Stimulated activated CD8-positive, alpha-beta memory T cell treated with anti-CD3 and anti-CD28 coated beads, Interleukin-7, amount 100 ng/mL, for 1 hour (primary cell): ENCODE measurements at places on chromosomes 1 and 21.

- no peak for DNase-seq
Measured at GRCh38 chr1:156291226-156292061, 4.0 kb downstream of the GLMP start.

DNA sequence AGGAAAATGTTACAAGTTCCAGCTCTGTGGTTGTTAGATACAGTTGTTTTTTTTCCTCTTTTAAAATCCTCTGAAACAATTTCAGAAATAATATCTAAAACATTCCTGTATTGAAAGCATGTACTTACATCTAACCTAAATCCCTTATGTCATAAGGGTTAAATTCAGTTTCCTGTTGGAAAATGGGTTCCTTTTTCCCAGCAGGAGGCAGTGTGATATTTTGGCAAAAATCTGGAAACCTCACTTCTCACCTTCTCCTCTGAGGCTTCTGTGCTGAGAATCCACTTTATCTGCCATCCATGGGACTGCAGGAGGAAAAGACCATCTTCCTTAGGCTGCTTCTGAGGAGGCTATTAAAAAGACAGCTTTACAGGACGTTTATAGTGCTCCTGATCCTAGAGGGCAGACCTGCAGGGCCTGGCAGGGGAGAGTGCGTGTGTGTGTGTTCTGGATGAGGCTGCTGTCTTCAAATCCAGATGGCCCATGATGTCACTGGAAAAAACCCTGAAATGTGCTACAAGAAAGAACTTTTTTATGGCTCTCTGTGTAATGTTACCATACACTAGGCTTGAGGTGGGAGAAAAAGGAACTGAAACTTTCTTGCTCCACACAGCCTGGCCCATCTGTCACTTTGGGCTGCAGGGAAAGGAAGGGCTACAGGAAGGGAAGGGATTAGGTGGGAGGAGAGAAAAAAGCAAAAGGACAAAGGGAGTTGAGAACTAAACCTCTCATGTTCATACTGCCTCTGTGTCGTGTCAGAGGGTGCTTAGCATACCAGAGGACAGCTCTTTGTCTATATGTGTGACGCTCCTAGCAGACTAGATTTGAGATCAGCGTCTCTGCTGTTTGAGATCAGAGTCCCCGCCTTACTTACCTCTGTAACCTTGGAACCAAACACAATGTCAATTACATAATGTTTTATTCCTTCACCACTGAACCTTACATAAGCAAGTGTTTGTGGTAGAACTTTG lies 379.2 kb upstream of the SPAG17 start:
- DNase-seq: no peak

- DNase-seq: no peak
Measured at GRCh38 chr1:166908942-166909341, 32.9 kb upstream of the TADA1 start.

DNA sequence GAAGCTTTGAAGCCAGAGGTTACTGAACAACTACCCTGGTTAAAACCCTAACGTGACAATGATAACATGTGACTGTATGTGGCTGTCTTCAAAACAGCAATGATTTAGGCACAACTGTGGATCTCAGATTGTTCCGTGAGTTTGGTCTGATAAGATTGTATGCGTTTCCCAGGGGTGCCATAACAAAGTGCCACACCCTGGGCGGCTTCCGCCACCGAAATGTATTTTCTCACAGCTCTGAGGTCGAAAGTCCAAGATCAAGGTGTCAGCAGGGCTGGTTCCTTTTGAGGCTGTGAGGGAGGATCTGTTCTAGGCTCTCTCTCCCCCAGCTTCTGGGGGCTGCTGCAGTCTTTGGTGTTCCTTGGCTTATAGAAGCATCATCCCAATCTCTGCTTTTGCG lies 29.5 kb upstream of the ERG start:
- no peak for DNase-seq

GRCh38 chr1:185477638-185478580 lies 160.9 kb upstream of the IVNS1ABP start:
- no peak for DNase-seq

DNA sequence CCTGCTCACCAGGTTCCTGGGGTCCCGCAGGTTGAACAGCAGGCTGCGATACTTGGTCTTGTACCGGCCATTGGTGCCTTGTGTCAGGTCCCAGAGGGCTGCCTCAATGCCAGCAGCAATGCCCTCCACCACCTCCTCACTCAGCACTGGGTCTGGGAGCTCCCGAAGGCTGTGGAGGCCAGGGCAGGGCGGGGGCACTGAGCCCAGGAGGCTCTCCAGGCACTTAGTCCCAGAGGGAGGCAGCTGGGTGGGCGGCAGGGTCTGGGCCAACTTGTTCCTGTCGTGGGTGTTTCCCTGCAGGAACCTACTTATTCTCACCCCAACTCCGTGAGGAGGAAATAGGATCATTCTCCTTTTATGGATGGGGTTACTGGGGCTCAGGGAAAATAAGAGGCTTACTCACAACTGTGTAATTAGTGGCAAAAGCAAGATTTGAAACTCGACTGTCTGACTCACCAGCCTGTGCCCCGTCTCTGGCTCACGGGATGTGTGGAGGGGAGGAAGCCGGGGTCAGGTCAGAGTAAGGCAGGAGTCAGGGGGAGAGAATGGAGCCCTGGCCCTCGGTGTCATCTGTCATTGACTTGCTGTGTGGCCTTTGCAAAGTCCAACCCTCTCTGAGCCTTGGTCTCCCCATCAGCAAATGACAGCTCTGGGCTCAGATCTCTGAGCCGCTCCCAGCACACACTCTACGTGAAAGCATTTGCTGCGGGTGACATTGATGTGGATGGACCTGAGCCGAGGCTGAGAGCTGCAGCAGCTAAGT lies 17.2 kb downstream of the SPOCD1 start:
- no peak for DNase-seq

GRCh38 chr1:21818656-21819055 lies 6.6 kb downstream of the LDLRAD2 start:
- no peak for DNase-seq

DNA sequence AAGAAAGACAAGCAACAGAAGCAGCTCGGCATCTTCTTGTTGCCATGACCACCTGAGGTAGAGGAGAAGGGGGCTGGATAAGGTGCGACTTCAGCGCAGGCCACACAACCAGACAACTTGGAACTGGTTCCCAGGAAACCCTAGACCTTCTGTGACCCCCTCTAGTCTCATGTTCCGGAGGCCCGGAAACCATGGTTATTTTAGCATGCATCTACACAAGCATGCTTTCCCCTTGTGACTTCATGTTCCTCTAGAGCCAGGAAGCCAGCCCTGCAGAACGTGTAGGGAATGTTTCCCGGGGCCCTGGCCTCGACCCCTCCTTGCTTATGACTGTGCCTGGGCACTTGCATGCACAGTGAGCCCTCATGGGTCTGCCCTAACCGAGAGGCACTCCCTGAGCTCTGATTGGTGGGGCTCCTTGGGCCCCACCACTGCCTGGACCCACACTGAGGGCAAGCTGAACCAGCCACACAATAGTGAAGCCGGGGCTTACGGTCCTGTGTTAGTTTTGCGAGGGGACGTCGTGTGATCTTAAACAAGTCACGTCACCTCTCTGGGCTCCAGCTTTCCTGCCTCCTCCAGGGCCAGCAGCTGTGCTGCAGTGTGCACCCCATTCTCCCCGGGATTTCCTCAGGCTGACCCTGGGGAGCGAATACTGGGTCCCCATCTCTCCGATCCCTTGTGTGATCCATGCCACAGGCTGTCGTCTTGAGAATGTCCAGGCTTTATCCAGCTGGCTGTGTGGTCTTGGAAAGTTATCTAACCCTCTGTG lies 12.0 kb upstream of the MX2 start:
- no peak for DNase-seq

- no peak for DNase-seq
Measured at GRCh38 chr1:246035060-246035541, 472.0 kb downstream of the SMYD3 start.

DNA sequence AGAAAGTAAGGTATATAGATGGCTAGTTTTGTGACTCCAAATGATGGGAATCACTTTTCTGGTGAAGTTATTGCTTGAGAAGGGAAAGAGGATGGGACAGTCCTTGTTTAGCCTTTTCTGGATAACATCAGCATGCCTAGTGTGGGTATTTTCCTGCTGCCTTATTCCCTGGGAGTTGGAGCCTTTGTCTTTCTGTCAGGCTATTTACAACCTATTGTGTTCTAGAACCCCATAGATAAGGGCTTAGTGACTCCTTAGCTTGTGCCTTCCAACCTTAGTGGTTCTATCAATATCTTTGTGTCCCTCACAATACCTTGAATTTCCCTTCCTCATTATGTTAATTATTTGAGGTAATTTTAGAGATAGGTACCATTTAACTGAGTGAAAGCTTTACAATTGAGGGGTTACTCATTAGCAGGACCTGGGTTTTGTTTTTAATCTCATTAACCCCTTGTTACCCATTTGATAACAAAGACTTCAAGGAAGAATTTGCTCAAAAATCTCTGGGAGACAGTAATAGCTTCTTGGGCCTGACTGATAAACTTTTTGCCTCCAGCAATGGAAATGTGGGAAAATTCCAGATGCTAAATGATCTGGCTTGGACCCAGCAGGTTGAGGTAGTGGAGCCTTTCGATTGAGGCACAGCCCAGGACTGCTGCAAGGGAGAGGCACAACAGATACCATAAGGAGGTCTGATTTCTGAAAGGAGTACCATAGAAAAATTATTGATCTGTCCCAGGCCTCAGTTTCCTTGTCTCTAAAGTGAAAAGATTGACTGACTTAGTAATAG lies 49.0 kb downstream of the CACHD1 start:
- no peak for DNase-seq

- DNase-seq: no peak
Measured at GRCh38 chr1:226215239-226215638, 8.2 kb upstream of the MIXL1 start.
